Mesenteric fat pad (tissue), 1 donor: ENCODE measurements at places on chromosomes 6 and 20.

DNA sequence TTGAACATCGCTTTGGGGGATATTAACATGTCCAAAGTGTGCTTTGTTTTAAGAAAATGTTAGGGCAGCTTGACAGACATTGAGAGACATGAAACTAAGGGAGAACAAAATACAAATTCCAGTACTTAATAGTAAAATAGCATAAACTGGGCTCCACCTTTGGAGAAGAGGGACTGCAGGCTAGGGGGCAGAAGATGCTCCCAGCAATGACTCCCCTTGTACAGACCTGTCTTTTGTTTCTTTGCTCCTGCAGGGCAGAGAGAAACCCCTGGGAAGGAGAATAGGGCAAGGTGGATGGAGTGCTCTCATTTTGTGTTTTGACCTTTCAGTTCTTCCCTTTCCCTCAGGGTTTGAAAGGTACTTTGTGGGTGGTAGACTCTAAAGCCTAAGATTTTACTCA is 115.6 kb upstream of the PLCB4 start:
- no peak for DNase-seq

DNA sequence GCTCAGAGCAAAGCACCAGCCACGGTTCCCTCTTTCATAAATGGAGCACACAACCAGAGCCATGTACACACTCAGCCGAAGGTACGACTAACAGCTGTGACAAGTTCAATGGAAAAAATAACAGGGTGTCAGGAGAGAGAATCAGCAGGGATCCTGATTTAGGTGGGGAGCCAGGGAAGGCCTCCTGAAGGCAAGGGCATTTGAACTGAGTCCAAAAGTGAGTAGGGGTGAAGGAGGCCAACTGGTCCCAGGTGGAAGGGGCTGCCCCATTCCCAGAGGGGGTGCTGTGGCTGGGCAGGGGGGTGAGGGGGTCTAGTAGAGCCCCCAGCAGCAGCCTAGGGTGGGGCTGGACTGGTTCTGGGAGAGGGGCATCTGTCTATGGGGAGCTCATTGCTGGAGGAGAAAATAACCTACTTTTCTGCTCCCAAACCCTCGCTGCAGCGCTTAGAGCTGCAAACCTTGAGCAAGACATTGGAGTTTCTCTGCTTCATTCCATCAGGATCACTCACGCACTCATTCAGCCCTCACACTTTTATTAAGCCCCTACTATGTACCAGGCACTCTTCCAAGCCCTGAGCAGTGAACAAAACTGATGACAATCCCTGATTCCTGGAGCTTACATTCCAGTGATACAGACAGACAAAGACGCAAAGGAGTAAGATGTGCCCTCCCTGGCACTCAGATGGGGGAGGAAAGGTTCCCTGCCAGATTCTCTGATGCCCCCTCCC is 113.5 kb downstream of the TOX2 start:
- peak; percentile 69 for DNase-seq

- no peak for DNase-seq
Measured at GRCh38 chr6:96410467-96410866, 111.1 kb upstream of the UFL1 start.

DNA sequence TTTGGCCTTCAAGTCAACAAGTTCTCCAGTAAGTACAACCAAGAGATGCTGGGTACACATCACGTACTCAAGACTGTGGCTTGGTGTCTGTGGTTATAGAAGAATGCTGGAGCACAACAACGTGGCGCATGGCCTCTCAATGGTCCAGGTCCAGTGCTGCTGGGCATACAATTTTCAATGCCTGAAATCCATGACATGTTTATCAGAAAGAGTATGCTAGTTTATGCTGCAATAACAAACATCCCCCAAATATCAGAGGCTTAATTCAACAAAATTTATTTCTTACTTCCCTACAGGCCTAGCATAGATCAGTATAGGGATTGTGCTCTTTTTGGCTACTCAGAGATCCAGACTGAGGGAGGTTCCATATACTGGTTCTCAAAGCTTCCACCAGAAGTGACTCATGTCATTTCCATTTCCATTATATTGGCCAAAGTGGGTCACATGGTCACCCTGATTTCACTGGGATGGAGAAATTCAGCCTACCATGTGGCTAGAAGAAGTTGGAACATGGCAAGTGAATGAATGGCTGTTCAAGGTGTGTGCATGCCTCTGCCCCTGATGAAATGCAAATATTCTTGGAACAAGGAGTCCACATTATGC is 33.3 kb upstream of the KIF16B start:
- DNase-seq, result no peak

GRCh38 chr6:21752054-21752811 is 158.7 kb downstream of the SOX4 start:
- no peak for DNase-seq

GRCh38 chr20:59580146-59580946 is 24.0 kb upstream of the PHACTR3 start:
- DNase-seq, result peak; percentile 62

DNA sequence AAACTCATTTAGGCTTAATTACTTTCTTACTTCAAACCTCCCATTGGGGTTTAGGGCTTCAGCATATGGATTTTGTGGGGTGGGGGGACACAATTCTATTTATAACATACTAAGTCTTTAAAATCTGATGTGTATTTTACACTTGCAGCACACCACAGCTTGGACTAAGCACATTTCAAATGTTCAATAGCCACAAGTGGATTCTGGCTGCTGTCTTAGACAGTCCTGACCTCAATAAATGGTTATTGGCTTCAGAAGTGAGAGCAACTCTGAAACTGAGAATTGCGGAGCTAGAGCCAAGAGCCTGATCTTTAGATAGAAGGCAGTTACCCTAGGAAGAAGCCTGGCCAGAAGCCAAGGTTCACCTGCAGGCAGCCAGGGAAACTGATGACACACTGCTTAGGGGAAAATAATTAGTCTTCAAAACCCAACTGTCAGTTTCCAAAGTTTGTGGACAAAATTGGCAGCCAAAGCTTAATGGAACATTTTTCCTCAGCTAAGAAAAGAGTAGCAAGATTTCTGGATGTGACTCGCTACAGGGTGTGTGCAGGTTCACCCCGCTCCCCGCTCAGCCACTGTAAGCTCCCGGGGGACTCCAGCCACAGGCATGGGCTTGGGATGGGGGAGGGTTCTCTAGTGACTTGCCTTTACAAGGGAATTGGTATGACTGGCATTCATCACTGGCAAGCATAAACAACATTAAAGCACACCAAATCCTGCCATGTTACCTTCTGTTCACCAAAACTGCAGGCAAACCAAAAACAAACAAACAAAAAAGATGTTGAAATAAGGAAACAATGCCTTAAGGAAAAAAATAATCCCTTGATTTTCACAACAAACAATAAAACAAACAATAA is 219.8 kb downstream of the TFAP2A start:
- DNase-seq, result no peak

DNA sequence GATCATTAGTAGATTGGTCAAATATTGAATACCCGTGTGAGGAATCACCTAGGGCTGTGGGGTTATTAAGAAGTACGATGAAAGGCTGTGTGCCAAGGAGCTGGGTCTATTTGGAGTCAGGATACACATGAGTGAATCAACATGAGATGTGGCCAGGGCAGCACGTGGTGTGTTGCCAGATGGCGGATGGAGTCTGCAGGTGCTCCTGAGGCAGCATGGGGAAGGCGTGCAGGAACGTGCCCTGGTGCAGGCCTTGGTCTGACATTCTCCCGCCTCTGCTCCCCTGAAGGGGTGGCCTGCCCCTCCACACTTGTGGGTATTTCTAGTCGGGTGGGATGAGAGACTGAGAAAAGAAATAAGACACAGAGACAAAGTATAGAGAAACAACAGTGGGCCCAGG is 39.0 kb upstream of the SLC22A1 start:
- DNase-seq, result no peak

DNA sequence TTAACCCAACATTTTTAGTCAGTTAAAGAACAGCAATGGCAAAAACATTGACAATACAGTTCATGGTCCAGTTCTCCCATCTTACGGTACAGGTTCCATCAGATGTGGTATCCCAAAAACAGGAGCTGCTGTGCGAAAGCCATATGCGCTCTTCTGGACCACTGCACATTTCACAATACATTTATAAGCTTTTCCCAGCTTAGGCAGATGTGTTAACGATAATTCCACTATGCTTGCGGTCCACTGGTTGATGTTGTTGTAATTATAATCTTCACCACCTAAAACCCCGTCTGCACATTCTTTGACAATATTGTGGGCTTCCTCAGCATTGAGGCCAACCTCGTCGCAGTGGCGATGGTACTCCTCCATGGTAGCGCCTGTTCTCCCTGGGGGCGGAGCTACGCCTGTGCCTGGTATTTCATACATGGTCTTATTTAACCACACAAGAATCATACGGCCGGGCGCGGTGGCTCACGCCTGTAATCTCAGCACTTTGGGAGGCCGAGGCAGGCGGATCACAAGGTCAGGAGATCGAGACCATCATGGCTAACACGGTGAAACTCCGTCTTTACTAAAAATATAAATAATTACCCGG is 52.0 kb downstream of the BFSP1 start:
- no peak for DNase-seq

DNA sequence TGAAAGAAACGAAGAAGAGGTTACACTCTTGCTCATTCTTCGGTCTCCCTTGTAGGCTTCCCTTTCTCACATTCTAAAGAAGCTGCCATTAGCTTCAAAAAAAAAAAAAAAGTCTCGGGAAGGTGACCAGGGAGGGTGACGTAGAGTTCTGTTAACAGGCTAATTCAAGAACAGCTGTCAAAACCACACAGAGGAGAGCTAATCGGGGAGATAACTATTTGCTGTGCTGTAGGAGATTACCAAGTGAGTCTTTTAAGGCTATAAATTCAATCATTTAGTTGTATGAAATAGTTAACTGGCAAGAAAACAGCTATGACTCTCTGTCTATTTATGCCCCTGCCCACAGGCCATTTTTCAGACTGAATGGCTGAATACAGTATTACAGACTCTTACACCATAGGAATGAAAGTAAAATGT is 256.8 kb downstream of the SYNE1 start:
- no peak for DNase-seq

GRCh38 chr6:108531332-108531731 is 29.4 kb upstream of the FOXO3 start:
- no peak for DNase-seq

- DNase-seq, result no peak
Measured at GRCh38 chr6:31308050-31308844, 36.4 kb upstream of the HLA-C start.

- no peak for DNase-seq
Measured at GRCh38 chr6:42440778-42441696, 10.7 kb downstream of the TRERF1 start.

DNA sequence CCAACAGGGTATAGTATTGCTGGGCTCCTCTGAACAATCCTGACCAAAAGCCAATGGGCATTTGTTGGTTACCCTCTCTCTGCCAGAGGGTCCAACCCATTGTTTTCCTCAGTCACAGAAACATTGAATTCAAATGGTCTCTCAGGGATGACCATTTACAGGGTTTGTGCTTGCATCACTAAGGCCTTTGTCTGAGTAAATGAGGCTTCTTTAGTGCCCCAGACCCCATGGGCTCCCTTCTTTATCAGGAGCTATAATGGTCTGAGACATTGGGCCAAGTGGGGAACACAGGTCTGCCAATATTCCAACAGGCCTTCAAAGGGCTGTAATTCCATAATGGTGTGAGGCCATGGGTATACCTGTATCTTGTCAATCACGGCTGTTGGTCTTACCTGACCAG is 27.1 kb downstream of the GSTA2 start:
- DNase-seq, result no peak

- DNase-seq, result no peak
Measured at GRCh38 chr6:124961777-124962638, at the start of gene RNF217. Gene RNF217, plus strand, starts transcription at chr6:124962437. Its CDS starts 108 bp downstream, at chr6:124962545.

DNA sequence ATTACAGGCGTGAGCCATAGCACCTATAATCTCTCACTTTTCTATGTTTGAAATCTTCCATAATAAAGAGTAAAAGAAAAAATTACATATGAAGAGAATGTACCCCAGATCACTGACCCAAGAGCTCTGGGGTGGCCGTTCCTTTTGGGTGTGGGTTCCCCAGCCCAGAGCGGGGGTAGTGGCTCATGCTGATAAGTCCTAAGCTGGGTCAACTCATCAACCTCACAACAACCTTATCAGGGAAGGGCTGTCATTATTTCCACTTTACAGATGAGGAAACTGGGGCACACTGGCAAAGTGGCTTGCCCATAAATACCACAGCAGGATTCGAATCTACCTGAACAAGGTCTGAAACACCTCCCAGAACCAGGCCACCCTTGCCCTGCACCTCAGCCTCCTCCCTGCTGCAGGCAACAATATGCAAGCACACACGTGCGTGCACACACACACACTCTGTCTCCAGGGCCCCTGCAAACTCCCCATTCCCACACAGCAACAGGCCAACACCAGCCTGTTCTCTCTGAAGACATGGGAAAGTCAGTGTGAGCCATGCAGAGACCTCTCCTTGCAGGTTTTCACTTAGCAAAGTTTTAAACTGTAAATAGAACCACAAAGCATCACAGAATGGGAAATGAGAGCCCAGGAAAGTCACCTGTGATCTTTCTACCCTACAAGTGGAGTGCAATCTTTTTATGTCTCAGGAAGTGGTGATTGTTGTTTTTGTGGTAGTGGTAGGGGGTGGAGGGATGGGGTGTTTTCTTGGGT is 27.7 kb downstream of the BFSP1 start:
- no peak for DNase-seq

GRCh38 chr6:43965628-43966373 is 161.5 kb downstream of the MRPL14 start:
- no peak for DNase-seq

GRCh38 chr6:31114970-31115849 is 610 bp downstream of the PSORS1C1 start:
- DNase-seq, result no peak

DNA sequence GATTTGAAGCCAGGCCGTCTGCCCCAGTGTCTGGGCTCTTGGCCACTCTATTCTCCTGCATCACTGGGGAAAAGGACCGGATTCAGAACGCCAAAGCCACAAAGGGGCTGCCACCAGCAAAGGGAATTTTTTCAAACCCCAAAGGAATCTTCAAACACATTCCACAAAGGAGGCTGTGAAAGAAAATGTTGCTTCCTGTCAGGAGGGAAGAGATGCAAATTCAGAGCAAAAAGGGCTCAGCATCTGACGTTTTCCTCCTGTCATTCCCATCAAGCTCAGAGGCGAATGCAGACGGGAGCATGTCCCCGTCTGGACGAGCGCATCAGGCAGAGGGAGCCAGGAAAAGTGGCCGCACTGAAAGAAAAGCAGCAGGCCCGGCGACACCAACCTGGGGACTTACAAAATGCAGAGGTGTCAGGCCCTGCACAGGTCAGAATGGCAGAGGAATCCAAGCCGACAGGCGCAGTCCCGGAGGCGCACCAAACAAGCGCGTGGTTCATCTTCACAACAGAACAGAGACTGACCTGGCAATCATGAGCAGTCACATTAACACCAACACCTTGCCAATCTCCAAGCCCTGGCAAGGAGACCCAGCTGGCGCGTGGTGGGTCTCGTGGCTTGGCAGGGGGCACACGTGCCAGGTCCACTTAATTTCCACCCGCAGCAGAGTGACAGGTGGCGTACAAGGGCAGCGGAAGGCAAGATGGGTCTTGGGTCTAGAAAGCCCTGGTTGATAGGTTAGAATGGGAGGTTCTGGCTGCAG is 62.8 kb downstream of the GRM4 start:
- DNase-seq, result no peak

DNA sequence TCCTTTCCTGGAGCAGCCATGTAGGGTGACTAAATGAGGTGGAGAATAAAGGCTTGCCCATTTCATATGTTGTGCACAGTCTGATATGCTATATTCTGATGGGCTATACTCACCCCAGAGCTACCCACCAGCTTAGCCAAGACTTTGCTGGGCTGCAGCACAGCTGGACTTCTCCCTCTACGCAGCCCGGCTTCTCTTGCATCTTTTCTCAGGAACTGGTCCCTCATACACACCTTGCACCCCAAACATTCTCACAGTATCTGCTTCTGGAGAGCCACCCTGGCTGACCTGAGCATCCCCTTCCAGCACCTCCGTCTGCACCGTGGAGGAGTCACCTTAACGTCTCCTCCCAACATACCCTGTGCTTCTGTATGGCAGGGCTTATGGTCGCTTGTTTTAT is 150.8 kb upstream of the PMEPA1 start:
- DNase-seq, result no peak
